ENCODE measurements at places on chromosomes 11 and 22.

- DNase-seq = no peak
These were observed 562.5 kb upstream of the LRRC4C start for GRCh38 chr11:42021911-42022310.

GRCh38 chr11:119262668-119263351 is 54.1 kb downstream of the MCAM start:
- DNase-seq = peak; percentile 14

DNA sequence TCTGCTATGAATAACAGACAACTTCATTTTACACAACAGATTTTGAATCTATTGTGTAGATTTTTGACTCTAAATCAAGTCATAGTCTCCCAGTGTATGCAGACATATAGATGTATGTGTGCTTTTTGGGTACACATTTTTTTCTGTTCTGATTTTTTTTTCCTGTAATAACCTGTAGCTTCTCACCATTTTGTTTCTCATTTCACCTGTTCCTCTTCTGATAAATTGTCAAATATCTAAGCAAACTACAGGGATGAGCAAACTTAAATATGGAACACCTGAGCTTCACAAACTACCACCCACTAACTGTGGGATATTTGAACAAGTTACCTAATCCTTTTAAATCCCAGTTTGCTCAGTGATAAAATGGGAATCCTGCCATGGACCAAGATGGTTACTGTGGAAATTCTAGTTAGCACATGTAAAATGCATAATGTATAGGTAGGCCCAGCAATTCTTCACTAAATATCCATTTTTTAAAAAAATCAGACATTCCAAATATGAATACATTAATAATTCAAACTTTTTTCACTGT is 15.7 kb downstream of the LGR4 start:
- no peak for DNase-seq

DNA sequence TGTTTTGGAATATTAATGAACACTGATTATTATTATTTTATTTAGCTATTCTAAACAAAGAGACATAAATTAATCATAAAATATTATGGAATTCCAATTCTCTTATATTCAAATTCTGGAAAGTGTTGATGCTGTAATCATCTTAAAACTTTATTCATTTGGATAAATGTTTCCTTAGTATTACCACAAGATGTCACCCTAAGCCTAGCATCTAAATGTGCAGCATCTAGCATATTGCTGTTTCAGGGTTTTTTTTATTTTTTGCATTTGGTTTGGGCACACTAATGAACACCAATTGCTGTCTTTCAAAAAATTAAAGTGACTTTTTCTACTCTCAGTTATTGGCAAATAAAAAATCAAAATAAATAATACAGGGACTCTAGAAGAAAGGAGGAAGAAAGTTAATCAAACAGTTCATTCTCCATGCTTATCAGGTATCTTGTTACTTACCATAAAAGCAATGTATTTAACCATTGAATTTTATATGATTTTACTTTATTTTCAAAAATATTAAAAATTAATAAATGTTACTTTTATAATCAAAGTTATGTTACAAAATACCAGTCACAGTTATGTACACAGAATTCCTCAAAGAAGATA is 31.8 kb downstream of the DLG2 start:
- peak; percentile 19 for DNase-seq

- DNase-seq = no peak
These were observed 45.9 kb downstream of the TBX1 start for GRCh38 chr22:19806213-19807160.

DNA sequence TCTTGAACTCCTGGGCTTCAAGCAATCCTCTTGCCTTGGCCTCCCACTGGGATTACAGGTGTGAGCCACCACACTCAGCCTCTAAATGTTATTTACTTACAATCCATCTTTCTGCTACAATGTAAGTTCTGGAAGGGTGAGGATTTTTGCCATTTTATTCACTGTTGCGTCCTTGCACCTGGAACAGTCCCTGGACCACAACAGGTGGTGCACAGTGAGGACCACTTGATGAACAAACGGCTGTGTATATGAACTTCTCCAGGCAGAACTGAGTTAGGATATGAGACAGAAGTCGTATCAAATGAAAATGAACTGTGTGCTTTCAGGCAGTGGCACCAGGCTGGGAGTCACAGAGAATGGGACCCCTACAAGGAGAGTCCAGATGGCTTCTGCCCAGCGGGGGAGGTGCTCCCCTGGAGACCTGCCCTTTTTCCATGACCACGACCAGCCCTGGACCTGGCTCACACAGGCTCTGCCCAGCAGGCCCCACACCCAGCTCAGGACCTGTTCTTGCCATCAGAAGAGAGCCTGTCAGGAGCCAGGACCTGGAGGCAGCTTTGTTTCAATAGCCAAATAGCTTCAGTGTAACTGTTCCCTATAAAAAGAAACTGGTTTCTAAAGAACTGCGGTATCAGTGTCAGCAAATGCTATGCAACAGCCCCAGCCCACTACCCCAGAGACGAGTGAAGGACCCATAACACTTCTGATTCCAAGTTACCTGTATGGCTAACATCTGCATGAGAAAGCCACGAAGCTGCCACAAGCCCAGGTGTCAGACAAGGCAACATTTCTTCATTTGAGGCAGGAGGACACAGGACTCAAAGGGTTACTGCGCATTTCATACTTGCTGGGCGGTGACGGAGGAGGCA is 104.9 kb downstream of the MICAL3 start:
- no peak for DNase-seq

DNA sequence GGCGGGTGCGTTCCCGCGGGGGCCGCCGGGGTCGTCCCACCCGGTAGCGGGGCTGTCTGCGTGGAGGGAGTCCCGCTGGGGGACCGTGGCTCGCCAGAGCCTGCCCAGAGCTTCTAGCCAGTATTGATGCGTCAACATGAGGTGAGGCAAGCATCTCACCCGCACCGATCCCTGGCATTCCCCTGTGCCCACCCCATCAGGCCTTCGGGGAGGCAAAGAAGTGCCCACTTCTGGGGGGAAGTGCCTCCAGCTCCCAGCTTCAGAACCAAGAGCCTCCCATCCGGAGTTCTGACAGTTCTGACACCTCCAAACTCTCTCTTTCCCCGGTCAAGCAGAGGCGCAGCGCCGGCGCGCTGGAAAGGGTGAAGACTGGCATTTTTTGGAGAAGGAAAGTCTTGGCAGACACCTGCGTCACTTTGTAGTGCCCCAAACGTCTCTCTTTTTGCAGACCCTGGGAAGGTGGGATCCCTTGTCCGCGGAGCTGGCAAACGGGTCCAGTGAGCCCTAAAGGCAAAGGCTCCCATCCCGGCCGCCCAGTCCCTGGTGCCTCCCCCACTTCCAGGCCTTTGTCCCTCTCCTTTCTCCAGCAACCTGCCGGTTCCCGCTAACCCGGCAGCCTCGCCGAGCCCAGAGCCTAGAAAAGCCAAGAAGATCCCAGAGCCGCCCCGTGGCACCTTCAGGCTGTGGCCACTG is 3.2 kb upstream of the PAX6 start:
- DNase-seq = no peak

Data from HFF-Myc (cell line).